ENCODE measurements at places on chromosomes 5 and 9.

GRCh38 chr9:34797367-34797766, 87.4 kb upstream of the CCL21 start:
- DNase-seq: no peak

DNA sequence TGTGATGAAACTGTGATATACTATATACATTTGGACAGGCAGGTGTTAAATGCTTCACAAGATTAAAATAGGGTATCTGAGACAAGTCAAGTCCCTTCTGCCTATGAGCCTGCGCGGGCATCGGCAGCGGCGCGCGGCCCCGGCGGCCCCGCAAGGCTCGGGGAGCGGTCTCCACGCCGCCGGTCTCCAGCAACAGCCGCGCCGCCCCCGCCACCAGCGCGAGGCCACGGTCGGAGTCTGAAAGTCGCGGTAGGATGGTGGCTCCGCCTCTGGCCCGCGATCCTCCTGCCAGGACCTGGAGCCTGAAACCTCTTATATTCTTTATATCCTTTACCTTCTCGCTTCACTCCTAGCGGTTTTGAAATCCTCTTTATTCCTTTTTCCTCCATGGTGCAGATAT, 99.4 kb downstream of the INSL6 start:
- DNase-seq: no peak

DNA sequence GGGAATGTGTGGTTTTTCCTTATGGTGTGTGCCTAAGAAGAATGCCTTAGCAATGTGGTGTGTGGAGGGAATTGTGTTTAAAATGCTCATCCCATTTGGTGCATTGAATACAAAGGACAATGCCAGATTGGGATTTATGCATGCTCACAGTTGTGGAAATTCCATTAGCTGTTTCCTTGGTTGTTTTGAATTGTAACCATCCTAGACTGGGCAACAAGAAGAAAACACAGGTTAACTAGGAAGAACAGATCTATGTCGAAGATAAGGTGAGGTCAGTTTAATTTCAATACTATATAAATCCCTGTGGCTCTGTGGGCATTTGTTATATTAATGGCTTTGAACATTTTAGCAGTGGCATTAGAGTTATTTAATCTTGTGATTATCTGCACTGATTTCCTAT, 266.8 kb downstream of the MAT2B start:
- no peak for DNase-seq

DNA sequence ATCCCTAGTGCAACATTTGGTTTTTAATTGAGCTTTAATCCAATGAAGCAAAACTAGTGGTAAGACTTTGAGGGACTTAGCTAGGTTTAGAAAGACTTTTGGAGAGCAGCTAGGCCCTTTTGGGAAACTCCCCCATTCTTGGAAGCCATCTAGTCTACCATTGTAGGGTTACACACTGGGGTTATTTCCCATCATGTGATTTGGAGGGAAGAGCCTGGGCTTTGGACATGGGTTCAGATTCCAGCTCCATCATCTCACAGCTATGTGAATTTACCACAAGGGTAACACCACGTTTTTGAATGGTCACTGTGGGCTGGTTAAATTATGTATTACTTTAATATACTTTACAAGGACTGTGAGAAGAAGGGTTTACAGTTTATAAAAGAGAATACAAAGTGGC, 18.3 kb upstream of the TNFSF15 start:
- DNase-seq: no peak

DNA sequence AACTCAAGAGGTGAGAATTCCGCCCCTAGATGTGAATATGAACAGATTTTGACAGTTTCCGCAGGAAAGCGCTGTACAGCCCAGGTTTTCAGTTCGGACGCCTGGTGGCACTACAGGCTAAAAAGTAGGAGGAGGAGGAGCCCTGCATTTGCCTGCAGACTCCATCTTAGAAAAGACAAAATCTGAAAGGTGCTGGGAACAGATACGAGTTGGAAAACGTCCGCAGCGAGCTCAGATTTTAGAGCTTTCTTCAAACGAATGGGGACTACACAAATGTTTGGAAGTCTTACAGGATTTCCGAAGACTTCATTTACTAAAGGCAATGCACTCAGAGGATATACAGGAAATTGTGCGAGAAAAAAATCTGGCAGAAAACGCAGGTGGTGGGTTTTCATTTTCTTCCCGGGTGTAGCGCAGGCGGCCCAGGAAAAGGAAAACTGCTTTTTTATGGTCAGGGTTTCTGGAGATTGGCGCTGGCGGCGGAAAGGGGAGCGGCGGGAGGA, 9.9 kb upstream of the PCDHB2 start:
- DNase-seq: peak; percentile 41

GRCh38 chr5:52010454-52010853, 627.2 kb downstream of the ISL1 start:
- no peak for DNase-seq

GRCh38 chr9:135960411-135961276, 529 bp downstream of the UBAC1 start:
- no peak for DNase-seq

DNA sequence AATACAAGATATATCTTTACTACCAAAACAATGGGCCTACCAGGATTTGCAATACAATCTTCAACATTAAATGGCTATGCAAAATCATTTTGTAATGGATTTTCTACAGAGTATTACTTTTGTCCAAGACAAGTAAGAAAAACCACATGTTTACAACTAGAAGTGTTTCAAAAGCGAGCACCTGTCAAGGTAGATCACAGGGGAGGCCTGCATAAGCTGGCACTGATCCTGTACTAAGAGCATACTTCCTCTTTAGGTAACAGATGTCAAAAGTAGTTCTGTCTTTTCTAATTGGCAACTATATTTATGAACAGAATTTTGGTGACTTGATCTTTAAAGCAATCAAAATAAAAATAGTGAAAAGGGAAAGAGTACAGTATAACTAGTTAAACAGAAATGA, 249.0 kb downstream of the MLLT3 start:
- no peak for DNase-seq

- no peak for DNase-seq
Measured at GRCh38 chr5:39426746-39427105, 1.9 kb upstream of the DAB2 start.

DNA sequence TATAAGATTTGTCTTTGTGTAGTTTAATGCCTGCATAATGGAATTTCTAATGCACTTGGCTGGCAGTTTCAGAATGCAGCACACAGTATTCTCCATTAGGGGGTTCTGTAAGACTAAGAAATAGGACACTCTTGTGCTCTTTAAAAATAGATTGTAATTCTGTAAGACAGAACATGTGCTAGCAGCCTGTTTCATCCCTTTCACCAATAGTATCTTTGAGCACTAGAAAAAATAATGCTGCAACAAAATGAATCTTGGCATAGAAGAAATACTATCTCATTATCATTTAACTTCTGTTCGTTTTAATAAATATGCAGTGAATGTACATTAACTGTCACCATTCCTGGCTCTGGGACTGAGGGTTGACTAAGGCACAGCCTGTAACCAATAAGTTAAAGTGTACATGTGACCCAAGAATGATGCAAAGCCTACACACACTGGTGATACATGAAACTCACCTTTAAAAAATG, 23.8 kb upstream of the ZNF622 start:
- no peak for DNase-seq

DNA sequence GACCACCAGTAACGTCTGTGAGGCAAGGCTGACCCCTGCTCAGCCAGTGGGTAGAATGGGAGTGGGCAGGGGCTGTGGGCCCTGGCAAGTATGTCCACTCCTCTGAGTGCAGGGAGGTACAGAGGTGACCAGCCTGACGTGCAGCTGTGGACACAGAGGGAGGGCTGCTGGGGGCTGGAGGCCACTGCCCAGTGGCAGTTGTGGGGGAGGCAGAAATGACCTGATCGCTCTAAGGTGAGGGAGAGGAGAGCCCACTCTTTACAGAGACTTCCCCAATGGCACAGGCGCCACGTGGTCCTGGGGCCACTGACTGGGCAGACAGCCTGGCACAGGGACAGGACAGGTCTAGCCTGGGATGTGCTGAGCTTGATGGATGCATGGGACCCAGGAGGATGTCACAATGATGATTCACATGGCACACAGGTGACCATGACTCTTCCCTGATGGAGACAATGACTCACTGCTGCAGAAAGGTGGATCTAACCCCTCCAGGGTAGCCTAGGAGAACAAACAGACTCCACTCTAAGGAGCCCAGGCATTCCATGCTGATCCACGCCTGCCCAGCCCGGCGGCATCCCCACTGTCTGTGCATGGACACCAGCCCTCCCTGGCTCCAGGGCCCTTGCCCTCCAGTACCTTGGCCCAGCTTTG, 7.7 kb downstream of the LPCAT1 start:
- DNase-seq: peak; percentile 22

- DNase-seq: no peak
Measured at GRCh38 chr5:159409801-159410200, 79.5 kb upstream of the IL12B start.

- no peak for DNase-seq
Measured at GRCh38 chr9:99361817-99362216, 139.7 kb downstream of the SEC61B start.

GRCh38 chr5:14257995-14258403, 114.9 kb downstream of the TRIO start:
- no peak for DNase-seq

GRCh38 chr5:142758062-142758795, 11.9 kb upstream of the ARHGAP26 start:
- DNase-seq: no peak

GRCh38 chr5:136726506-136726905, 361.2 kb upstream of the TRPC7 start:
- DNase-seq: no peak

DNA sequence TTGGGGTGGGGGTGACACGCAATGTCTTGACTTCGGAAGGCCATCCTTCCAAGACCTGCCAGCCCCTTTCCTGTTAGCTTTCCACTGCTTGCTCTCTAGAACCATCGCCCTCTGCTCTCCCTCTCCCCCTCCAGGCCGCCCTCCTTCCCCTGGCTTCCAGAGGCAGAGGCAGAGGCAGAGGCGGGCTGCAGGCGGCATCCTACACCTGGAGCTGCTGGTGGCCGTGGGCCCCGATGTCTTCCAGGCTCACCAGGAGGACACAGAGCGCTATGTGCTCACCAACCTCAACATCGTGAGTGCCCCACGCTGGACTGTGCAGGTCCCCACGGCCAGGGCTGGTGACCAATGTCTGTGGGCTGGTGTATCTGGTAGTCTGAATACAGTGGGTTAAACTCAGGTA, 2.0 kb downstream of the ADAMTS13 start:
- DNase-seq: no peak

DNA sequence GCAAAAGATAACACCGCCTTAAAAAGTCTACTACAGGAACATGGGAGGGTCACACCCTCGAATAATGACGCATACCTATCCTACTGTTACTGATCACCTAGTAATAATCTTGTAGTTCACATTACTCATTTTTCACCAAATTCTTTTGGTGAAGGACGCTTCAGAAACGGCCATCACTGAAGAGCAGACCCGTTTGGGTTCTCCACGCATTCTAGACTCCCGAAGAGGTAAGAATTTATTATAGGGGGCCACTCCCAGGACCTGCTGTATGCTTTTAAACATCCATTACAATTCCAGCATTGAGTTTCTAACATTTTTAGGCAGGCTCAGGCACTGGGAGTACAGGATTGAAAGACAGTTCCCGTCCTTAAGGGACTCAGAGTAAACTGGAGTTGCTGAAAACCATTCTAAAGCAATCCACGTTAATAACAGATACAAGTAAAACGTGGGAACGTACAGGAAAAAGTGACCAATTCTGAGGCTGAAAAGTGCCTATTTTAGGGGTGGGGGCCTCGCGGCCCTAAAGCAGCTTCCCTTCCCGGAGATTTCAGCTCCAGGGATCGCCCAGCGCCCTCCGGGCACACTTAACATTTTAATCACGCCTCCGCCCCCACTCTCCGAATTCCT, at the start of gene FER:
TSS of gene FER (plus strand) at position 124 of the 627 bp plus-strand sequence. CDS start 50,286 bp downstream, outside the sequence.
- peak; percentile 41 for DNase-seq

DNA sequence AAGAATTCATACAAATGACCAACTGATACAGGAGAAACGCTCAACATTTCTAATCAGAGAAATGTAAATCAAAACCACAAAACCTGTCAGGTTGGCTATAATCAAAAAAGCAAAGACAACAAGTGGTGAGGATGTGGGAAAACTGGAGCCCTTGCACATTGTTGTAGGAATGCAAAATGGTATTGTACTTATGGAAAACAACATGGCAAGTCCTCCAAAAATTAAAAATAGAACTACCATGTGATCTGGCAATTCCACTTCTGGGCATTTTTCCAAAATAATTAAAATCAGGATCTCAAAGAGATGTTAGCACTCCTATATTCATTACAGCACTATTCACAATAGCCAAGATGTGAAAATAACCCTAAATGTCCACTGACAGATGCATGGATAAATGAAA, 76.1 kb downstream of the FNIP1 start:
- no peak for DNase-seq

GRCh38 chr5:73640861-73641320, 14.9 kb downstream of the ARHGEF28 start:
- no peak for DNase-seq

GRCh38 chr9:96052686-96053085, 177.2 kb downstream of the ERCC6L2 start:
- DNase-seq: no peak

DNA sequence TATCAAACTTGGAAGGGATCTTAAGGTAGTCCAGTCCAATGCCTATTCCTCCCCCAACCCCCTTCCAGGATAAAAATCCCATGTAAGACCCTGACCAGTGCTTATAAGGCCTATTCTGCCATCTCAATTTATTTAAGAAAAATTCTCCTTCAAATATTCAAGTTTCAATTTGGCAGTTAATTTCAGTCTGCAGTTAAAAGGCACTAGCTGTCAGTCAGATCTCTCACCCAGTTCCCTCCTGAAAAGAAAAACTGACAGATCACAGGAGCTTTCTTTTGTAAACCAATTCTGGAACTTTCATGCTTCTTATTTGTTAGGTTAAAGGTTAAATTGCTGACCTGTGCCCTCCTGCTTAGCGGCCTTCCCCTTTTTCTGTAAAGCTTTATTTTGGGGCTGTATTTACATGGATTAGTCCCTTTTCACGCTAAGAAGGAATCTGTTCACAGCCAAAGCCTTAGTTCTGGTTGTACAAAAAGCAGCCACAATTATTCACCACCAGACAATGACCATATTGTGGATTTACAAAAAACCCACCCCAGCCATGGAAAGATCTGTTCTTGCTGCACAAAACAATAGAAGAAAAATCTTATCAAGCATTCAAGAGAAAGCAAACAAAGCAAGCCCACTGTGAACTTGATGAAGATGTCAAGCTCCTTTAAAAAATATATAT, 68.7 kb downstream of the DENND1A start:
- no peak for DNase-seq

- no peak for DNase-seq
Measured at GRCh38 chr9:17216646-17217045, 81.8 kb downstream of the CNTLN start.

DNA sequence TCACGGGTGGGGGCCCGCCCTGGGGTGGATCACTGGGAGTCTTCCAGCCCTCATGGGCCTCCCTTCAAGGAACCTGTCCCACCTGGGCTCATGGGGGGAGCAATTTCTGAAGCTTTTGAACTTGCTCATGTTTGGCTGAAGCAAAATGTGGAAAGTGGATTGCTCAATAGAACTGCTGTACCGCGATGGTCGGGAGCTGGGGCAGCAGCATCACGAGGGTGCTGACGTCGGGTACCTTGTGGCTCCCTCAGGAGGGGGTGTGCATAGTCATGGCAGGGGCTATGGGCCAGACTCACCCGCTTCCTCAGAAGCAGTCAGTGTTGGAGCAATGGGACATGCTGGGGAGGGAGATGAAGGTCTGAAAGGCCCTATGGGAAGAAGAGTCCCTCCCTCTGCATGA, 57.9 kb downstream of the PRRT1B start:
- no peak for DNase-seq

GRCh38 chr5:2269656-2270055, 386.9 kb upstream of the IRX4 start:
- no peak for DNase-seq
